ENCODE measurements at places on chromosomes 16 and 17.

DNA sequence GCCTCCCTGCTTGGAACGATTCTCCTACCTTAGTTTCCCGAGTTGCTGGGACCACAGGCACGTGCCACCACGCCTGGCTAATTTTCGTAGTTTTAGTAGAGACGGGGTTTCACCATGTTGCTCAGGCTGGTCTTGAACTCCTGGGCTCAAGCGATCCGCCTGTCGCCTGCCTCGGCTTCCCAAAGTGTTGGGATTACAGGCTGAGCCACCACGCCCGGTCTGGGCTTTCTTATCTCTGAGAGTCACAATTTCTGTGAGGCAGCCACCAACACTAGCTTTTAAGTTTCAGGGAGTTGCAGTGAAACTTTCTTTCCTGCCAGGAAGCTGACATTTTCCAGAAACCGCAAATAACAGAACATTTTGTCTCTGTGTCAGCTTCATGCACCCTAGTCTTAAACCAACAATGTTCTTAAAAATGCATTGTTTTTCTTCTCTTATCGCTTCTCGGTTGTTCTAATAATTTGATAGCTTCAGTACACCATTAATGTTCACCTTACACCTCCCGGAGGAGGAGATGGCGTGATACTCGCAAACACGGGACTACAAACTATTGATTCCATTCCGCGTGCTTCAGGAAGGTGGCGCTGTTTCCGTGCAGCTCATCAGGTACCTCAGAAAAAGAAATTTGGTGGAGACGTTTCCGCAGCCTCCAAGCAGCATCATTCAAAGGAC, 7.4 kb upstream of the DHRS7B start:
- H3K27ac ChIP-seq, result no peak overlapping the region
- H3K4me1 ChIP-seq, result peaks cover 10% of the 10 kb centered on the region
- H3K4me3 ChIP-seq, result no peak overlapping the region
- DNase-seq, result peak; percentile 49
- no peaks in the 10 kb centered on the region for H3K36me3 ChIP-seq

GRCh38 chr17:67125417-67125816, 81.1 kb downstream of the CACNG1 start:
- no peak overlapping the region for H3K4me3 ChIP-seq
- no peaks in the 10 kb centered on the region for H3K27me3 ChIP-seq
- H3K27ac ChIP-seq, result no peak overlapping the region
- peaks cover 37% of the 10 kb centered on the region for H3K36me3 ChIP-seq
- DNase-seq, result no peak

DNA sequence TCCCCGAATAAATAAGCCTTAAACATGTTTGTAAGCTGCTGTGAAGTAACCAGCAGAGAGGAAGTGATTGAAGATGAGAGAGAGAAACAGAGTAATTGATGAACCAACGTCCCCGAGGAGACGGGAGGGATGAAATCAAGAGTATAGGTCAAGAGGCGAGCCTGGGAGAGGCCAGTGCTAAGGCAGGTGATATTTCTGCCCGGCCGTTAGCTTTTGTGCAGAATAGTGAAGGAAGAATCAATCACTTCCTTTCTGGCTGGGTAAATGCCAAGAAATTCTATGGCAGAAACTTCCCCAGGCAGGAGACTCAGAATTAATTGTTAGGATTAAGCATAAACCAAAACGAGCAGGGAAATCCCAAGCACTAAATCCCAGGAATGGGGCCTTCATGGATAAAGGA, 273.8 kb downstream of the CDH13 start:
- no peak for DNase-seq
- H3K4me3 ChIP-seq, result no peak overlapping the region
- H3K4me1 ChIP-seq, result no peaks in the 10 kb centered on the region
- H3K27me3 ChIP-seq, result no peaks in the 10 kb centered on the region
- H3K36me3 ChIP-seq, result no peaks in the 10 kb centered on the region

DNA sequence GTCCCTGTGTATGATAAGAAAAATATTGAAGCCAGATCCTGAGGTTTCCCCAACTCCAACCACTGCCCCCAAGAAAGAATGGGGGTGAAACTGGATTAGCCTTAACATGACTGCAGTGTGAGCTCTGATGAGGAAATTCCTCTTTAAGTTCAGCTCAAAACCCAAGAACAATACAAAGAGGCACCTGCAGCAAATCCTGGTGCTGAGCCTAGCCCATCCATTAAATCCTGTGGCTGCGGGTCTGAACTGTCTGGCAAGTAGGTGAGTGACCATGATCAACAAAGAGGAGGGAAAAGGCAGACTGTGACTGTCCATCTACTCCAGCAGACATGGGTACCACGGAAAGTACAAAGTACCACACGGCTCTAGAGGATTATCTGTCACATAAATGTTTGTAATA, 64.2 kb downstream of the CREBBP start:
- H3K27me3 ChIP-seq, result no peaks in the 10 kb centered on the region
- peak overlapping the region; percentile 54 for H3K4me3 ChIP-seq
- H3K27ac ChIP-seq, result peak overlapping the region; percentile 46
- no peak for DNase-seq

DNA sequence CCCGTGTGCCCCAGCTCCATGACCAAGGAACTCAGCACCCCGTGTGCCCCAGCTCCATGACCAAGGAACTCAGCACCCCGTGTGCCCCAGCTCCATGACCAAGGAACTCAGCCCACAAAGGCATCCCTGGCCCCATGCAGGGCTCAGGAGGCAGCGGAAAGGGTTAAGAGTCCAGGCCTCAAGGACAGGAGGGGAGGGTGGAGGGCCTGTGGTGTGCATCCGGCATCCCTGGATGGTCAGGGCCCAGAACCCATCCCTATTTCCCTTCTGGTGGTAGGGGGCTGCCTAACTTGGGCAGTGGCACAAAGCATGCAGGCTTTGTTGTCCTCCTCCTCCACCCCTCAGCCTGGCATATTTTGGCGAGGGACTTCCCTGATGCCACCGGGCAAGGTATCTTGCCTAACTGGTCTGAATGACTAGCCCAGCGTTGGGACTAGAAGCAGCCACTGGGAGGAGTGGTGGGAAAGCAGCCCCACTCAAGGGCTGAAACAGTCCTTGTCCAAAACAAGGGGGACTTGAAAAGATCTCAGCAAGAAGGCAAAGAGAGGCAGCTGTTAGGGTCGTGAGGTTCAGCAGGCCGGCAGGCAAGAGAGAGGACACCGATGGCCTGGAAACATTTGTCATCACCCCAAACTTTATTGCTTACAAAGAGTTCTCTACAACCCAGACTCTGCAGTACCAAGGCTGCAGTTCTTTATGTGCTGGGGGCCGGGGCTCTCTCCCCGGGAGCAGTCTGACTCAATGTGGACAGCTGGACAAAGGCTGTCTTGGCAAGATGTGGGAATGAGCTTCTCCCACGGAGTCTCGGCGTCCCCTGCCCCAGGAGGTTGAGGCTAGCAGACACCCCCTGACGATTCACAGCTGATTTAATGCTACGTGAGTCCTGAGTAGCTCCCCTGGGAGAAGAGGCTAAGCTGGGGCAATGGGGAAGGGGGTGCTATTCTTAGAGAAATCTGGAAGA, 902 bp upstream of the SPATA32 start:
- peaks cover 16% of the 10 kb centered on the region for H3K36me3 ChIP-seq
- no peak for DNase-seq
- peaks cover under 1% of the 10 kb centered on the region for H3K4me1 ChIP-seq

- peak overlapping the region; percentile 87 for H3K27ac ChIP-seq
- H3K36me3 ChIP-seq, result peaks cover 35% of the 10 kb centered on the region
- no peak for DNase-seq
- H3K27me3 ChIP-seq, result no peaks in the 10 kb centered on the region
- H3K4me3 ChIP-seq, result no peak overlapping the region
Measured at GRCh38 chr16:50308237-50308965, 42.0 kb downstream of the ADCY7 start.

GRCh38 chr17:42744283-42744805, 496 bp downstream of the EZH1 start:
- no peak for DNase-seq
- H3K4me3 ChIP-seq, result peak overlapping the region; percentile 85
- peaks cover 11% of the 10 kb centered on the region for H3K36me3 ChIP-seq
- peaks cover 22% of the 10 kb centered on the region for H3K4me1 ChIP-seq

GRCh38 chr17:13337864-13338371, 263.8 kb downstream of the HS3ST3A1 start:
- no peaks in the 10 kb centered on the region for H3K4me1 ChIP-seq
- DNase-seq, result no peak
- H3K27ac ChIP-seq, result no peak overlapping the region
- H3K27me3 ChIP-seq, result peaks cover 32% of the 10 kb centered on the region

- no peaks in the 10 kb centered on the region for H3K27me3 ChIP-seq
- peak overlapping the region; percentile 58 for H3K27ac ChIP-seq
- H3K36me3 ChIP-seq, result peaks cover 1% of the 10 kb centered on the region
- DNase-seq, result no peak
Measured at GRCh38 chr17:17063546-17064122, 21.4 kb downstream of the MPRIP start.

DNA sequence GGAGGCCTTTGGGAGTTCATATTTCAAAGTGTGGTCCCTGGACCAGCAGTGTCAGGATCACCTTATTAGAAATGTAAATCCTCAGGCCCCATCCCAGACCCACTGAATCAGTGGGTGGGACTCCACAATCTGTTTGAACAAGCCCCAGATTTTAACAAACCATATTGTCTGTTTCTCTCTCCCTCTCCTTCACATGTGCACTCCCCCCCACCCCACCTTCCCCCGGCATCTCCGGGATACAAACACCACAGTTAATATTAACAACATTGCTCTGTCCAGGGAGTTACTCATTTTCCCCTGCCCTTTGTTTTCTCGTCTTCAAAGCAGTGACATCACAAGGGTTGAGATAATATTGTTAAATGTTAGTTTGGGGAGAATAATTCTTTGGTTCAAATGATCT, 127.3 kb downstream of the KATNIP start:
- no peak overlapping the region for H3K27ac ChIP-seq
- H3K27me3 ChIP-seq, result no peaks in the 10 kb centered on the region
- H3K4me1 ChIP-seq, result no peaks in the 10 kb centered on the region

- no peak for DNase-seq
- H3K27ac ChIP-seq, result no peak overlapping the region
- peaks cover 1% of the 10 kb centered on the region for H3K36me3 ChIP-seq
- H3K27me3 ChIP-seq, result no peaks in the 10 kb centered on the region
- no peaks in the 10 kb centered on the region for H3K4me1 ChIP-seq
Measured at GRCh38 chr17:56125830-56126819, 27.1 kb upstream of the ANKFN1 start.

GRCh38 chr17:34644941-34645550, 65.7 kb downstream of the TMEM132E start:
- no peak overlapping the region for H3K4me3 ChIP-seq
- H3K36me3 ChIP-seq, result no peaks in the 10 kb centered on the region
- peaks cover 80% of the 10 kb centered on the region for H3K27me3 ChIP-seq
- no peaks in the 10 kb centered on the region for H3K4me1 ChIP-seq

DNA sequence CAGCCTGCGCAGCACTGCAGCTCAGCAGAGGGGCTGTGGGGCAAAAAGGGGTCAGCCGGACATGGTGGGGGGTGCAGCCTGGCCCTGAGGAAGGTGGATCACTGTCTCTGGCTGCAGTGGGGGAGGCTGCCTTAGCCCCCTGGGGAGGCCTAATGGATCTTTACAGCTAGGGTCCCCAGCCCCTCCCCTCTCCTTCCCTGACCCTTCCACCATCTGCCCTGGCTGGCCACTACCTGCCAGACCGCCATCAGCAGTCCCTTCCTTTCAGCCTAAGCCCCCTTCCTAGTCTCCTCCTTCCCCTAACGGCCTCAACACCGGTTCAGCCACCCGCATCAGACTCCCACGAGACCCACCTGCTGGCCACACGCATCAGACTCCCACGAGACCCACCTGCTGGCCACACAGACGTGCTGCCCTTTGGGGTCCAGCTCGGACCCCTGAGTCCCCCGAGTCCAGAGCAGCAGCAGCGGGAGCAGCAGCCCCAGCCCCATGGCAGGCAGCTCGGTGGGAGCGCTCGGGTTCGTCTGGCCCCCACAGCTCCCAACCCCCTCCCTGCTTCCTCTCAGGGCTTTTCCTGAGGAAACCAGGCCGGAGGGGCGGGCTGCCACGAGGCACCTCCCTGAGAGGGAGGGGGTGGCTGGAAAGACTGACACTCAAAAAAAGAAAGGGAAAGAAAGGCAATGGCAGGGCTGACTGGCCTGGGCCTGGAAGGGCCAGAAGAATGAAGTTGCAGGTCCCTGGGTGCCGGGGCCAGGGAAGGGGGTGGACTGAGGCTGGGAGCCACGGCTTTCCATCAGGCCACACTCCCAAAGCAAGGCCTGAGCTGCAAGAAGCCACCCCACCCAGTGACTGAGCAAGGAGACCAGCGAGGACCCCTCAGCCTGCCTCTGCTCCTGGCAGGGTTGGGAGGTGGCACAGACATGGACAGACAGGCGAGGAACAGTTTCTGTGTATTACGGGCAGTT, at the start of gene SCARF1:
Gene SCARF1, minus strand, starts transcription at position 526 of the 965 bp plus-strand sequence. Its CDS starts 35 bp downstream, at position 491.
- peak within 1 kb of the TSS; percentile 83 for H3K4me3 ChIP-seq
- DNase-seq, result no peak
- H3K27me3 ChIP-seq, result no peaks in the 10 kb centered on the region
- H3K27ac ChIP-seq, result no peak within 1 kb of the TSS
- peaks cover 5% of the 10 kb centered on the region for H3K36me3 ChIP-seq

DNA sequence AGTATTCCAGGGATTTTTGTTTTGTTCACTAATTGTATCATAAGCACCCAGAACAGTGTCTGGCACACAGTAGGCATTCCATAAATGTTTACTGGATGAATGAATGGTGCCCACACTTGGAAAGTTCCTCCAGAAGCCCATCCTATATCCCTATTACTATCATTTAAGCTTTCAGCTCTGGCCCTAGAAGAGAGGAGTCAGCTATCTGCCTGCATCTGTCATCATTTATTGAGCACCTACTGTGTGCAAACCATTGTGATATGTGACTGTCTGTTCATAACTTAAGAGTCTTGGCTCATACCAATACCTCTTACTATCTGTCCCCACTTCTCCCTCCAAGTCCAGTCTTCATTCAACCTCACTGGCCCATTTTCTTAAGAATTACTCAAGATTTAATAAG, 20.1 kb upstream of the SP6 start:
- H3K27ac ChIP-seq, result no peak overlapping the region
- DNase-seq, result no peak
- H3K27me3 ChIP-seq, result peaks cover 94% of the 10 kb centered on the region
- H3K36me3 ChIP-seq, result peaks cover 2% of the 10 kb centered on the region
- no peaks in the 10 kb centered on the region for H3K4me1 ChIP-seq
- no peak overlapping the region for H3K4me3 ChIP-seq

DNA sequence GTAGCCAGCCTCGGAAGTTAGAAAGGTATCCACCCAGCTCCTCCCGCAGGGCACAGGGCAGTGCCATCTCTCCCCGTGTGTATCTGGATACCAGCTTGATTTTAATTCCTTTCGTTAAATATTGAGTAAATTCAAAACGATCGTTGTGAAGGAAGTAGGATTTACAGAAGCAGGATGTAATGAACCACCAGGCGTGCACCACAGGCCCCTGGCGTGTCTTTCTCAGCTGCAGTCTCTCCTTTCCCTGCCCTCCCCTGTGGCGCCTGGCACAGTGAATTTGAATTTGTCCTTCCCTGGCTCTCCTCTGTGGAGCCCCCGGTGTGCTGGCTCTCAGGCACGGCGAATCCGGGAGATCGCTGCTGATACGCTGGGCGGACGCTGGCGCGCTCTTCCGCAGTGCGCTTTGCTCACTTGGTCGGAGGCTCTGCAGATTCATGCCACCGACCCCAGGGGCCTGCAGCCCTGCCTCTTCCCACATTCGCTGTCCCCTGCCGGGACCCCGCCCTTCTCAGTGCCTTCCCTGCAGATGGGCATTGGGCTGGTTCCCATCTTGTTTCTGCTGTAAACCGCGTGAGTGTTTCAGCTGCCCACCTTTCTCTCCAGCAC, 164.6 kb downstream of the RPTOR start:
- peaks cover 7% of the 10 kb centered on the region for H3K36me3 ChIP-seq
- DNase-seq, result no peak
- peak overlapping the region; percentile 65 for H3K4me3 ChIP-seq
- peaks cover 67% of the 10 kb centered on the region for H3K4me1 ChIP-seq
- no peaks in the 10 kb centered on the region for H3K27me3 ChIP-seq

All from central memory CD8-positive, alpha-beta T cell (primary cell).